ENCODE measurements at places on chromosomes 11 and 22.
A peak's percentile ranks its signal among the peaks of the same experiment; 100 is the strongest.

DNA sequence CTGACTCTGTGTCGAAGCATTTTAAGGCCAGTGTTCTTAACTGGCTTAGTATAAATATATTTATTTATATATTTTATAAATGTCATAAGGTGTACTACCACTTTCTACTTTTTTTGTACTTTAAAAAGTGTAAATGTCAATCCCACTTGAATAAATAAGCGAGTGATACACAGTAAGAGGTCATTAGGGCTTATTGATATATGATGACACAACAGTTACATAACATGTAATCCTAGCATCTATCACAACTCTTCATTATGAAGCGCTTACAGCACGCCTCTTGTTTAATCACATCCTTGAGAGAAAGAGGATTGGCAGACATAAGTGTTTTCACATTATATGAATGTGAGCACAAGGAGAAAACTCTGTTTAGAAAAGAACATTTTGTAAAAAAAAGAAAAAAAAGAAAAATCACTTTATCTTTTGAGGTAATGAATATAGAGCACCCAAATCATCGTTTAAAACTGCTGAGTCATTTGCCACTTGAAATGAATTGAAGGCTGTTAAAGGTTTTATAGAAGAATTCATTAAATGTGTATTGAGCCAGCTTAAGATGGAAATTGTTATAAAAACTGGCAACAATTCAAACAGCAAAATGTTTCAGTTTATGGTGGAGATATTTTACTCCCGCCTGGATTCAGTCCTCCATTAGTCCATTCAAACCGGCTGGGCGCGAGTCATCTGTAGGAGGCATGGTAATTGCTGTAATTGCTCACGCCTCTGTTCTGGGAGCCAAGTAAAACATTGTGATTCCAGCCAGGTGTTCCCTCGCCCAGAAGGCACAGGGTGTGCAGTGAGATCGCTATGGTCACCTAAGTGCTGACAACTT, 627.3 kb upstream of the KIRREL3 start:
- DNase-seq, result no peak

DNA sequence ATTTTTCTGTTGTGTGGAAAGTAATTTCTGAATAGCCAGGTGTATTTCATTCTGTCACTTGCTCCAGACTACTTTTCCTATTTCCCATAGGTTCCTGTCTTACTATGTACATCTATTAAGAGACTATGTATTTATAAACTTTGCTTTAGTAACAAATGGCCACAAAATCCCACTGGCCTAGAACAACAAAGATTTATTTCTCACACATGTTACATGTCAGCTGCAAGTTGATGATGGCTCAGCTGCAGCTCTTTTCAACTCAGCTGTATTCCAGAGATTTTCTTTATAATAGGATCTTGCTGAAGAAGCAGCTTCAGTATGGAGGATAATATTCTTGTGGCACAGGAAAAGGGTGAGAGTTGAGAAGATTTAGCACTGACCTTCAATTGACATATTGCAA, 539.6 kb upstream of the LRRC4C start:
- no peak for DNase-seq

- DNase-seq, result peak; percentile 77
These were observed 486 bp downstream of the CLMP start for GRCh38 chr11:123194337-123195187.

GRCh38 chr11:215581-216037, 8.1 kb downstream of the RIC8A start:
- no peak for DNase-seq

GRCh38 chr11:85848556-85848955, 6.6 kb upstream of the CCDC83 start:
- no peak for DNase-seq

- no peak for DNase-seq
These were observed 92.6 kb downstream of the PKNOX2 start for GRCh38 chr11:125257190-125257579.

GRCh38 chr11:134701564-134702165, 289.6 kb upstream of the B3GAT1 start:
- no peak for DNase-seq

DNA sequence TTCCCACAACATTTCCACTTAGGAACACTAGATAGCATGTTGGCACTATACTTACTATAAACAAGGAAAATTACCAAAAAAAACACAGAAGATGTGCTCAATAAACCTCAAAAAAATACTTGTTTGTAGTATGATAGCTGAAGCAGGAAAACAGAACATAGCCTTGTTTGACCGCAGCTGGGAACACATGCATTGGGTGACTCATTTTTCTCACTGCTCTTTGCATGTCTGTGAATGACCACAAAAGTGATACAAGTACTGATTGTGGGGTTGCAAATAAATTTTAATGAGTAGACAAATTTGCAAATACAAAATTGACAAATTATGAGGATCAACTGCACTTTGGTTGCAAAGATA, 22.8 kb upstream of the GUCY1A2 start:
- DNase-seq, result peak; percentile 91

GRCh38 chr11:45090607-45091006, 55.8 kb upstream of the PRDM11 start:
- DNase-seq, result no peak

- DNase-seq, result no peak
These were observed 41.8 kb downstream of the MACROD1 start for GRCh38 chr11:64124147-64124546.

GRCh38 chr22:43136255-43136654, 6.9 kb downstream of the MCAT start:
- DNase-seq, result peak; percentile 34

GRCh38 chr22:44012591-44012990, 11.5 kb upstream of the PARVB start:
- DNase-seq, result no peak

GRCh38 chr11:42972741-42973140, 339.1 kb upstream of the API5 start:
- DNase-seq, result no peak

DNA sequence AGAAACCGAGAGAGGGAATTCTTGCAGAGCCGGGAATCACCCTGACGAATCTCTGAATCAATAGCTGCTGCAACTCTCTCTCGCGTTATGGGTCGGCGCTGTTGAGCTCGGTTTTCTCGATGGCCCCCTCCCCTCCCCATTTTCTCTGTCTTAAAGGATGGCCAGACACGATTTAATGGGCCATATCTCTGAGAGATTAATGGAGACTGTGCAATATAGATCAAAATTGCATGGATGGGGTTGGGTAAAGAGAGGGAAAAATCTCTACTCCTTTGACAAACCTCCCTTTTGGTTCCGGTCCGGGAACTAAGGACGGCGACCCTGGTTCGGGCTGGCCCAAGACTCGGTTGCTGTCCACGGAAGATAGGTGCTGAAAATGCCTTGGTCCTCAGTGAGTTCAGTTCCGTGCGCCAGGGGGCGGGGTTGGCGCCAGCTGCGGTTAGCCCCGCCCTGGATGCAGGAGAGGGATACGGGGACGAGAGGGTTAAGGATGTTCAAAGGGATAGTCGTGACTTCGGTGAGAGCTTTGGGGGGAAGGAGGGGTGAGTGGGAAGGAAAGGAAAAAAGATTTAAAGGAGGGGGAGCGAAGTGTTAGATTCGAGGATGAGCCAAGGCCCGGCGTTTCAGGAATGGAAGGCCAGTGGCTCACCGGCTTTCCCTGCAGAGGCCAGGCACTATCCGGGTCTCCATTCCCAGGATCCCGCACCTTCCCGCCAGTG, 103.6 kb upstream of the HSD17B12 start:
- DNase-seq, result peak; percentile 64

DNA sequence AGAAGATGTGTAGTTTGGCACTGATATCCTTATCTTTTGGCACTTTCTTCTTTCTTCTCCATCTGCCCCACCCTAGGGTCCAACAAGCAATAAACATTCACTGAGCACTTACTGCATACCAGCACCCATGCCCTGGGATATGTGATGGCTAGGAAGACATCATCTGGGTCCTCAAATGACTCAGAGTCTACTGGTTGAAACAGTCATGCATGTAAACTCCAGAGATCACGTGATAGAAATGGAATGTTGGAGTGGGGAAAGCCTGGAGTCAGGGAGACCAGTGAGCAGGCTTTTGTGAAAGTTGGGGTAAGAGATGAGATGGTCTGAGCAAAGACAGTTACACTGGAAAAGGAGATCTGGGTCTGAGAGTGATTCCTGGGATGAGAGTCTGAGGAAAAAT, 724.9 kb upstream of the TENM4 start:
- DNase-seq, result peak; percentile 7

DNA sequence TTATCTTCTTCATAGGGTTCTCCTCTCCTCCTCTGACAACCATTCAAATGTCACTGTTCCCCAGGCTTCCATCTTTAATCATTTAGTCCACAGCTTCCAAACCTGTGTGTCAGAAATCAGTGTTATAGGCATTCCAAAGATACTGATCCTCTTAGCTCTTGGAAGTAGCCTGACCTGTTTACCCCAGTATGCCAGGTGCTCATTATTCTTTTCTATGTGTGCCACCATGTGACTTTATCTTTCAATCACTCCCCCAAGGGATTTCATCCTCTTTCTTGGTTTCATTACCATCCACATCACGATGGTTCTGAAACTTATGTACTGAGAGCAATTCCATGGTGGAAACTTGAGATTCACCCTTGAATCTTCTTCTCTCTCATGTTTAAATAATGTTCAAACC, 7.6 kb downstream of the POU2AF2 start:
- no peak for DNase-seq

- DNase-seq, result peak; percentile 78
These were observed 17.2 kb downstream of the AP2A2 start for GRCh38 chr11:942823-943222.

DNA sequence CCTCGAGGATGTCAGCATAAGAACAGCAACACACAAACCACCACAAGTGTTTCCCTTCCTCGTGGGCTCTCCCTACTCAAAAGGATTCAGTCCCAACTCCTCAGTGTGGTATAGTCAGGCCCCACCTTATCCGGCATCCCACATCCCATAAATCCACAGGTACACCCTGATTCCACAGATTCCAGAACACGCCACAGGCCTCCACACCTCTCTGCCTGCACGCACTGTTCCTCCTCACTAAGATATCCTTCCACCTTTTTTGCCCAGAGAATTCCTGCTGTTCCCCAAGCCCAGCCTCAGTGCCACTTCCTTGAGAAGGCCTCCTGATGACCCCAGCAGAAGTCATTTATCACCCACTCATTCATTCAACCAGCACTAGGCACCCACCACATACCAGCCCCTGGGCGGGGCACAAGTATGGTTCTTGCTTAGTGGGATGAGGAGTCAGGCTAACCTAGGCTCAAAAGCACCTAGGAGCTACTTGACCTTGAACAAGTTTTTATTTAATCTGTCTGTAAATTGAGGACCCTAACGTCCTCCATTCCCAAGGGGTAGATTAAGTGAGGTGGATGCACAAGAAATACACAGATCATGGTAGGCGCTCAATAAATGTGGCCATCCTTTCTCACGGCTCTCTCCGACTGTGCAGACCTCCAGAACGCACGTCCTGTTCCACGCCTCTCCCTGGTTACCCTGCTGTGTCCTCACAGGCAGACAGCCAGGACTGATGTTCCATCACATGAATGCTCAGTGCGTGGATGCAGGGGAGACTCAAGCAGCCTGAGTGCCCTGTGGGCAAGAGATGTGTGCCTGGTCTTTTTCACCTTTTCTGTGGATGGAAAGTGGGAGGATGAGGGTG, 2.1 kb upstream of the KCNJ4 start:
- DNase-seq, result no peak
